ENCODE measurements at places on chromosomes 3 and 15.

- DNase-seq = no peak
Measured at GRCh38 chr3:181936774-181937173, 225.0 kb downstream of the SOX2 start.

- no peak for DNase-seq
Measured at GRCh38 chr3:126434931-126435411, 40.3 kb downstream of the CFAP100 start.

- DNase-seq = no peak
Measured at GRCh38 chr3:108029466-108029865, 61.4 kb downstream of the CD47 start.

DNA sequence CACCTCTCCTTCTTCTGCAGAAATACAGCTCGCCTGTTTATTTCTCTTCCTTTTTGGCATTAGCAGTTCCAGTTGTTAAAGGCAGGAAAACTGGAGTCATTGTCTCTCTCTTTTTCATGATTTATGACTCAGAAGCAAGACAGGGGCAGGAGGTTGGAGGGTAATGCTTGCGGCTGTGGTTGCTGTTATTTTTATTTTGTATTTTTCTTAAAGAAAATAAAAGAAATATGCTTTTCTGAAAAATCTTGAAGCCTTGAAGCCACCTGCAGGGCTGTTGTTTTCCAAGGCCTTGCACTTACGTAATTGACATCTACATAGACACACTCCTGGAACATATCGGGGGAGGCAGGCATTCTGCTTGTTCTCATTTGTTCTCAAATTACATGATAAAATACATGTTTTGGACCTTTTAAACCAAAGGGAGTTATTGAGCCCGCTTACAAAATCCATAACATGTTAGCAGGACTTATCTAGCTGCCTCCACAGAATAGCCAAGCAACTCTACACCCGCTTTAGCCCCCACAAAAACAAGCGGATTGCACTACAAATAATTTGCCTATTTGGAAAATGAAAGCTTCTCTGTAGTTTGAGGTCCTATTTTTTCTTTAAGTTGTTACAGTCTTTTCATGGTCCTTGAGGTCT, 1004.6 kb upstream of the NR2F2 start:
- no peak for DNase-seq

Data from activated gamma-delta T cell (primary cell).